ENCODE measurements at places on chromosomes 5 and 9. TPM values are rescaled to one million over a fixed set of nuclear protein-coding genes. Genes with fewer than 3 reads are reported as not detected.

Gene ANGPTL2
- total RNA-seq, result not detected

Gene ADAMTS13
- 2.4 TPM for total RNA-seq

Gene TMEM161B
- 22.9 TPM for total RNA-seq

Gene CEL
- total RNA-seq, result 0.88 TPM

Gene OR1J2
- total RNA-seq, result not detected

GRCh38 chr5:65142511-65143011, 339.2 kb downstream of the ADAMTS6 start:
- DNase-seq, result no peak

- no peak for DNase-seq
These were observed 2.5 kb downstream of the IL11RA start for GRCh38 chr9:34654323-34655051.

- no peak for DNase-seq
These were observed 53.7 kb upstream of the PIP5K1B start for GRCh38 chr9:68651280-68651893.

DNA sequence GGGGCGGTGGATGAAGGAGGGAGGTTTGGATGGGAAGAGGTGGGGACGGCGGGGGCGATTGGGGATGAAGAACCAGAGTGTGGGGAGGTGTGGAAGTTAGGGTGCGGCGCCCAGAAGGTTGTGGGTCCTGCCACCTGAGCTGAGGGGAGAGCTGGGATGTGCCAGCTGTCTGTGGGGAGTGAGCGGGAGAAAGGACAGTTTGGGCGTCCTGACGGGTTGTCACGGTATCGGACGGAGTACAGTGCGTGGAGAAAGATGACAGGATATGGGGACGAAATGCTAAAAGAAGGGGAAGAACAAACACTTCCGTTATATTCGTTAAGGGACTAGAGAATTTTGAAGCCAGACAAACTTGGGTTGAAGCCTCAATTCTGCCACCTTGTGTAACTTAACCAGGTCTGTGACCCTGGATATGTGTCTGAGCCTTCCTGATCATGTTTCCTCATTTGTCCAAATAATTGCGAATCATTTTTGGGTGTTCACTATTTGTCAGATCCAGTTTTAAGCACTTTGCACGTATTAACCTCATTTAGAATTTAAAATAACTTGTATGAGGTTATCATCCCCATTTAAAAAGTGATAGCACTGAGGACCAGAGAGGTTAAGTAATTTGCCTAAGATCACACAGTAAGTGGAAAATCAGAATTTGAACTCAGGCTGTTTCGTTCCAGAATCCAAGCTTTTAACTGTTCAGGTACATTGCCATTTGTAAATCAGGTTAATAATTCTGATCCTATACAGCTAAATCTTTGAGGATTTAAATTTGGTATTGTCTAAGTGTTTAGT, 689 bp downstream of the CNTRL start:
- no peak for DNase-seq

DNA sequence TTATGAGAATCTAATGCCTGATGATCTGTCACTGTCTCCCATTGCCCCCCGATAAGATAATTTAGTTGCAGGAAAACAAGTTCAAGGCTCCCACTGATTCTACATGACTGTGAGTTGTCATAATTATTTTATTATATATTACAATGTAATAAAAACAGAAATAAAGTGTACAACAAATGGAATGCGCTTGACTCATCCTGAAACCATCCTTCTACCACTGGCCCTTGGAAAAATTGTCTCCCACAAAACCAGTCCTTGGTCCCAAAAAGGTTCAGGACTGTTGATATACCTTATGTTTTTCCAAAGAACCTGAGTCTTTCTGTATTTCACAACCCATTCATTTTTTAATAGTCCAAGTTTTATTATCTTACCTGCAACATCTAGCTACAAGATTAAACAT, 403.5 kb downstream of the TAF11L14 start:
- DNase-seq, result no peak

- DNase-seq, result no peak
These were observed 71.0 kb downstream of the MED10 start for GRCh38 chr5:6307304-6307703.

DNA sequence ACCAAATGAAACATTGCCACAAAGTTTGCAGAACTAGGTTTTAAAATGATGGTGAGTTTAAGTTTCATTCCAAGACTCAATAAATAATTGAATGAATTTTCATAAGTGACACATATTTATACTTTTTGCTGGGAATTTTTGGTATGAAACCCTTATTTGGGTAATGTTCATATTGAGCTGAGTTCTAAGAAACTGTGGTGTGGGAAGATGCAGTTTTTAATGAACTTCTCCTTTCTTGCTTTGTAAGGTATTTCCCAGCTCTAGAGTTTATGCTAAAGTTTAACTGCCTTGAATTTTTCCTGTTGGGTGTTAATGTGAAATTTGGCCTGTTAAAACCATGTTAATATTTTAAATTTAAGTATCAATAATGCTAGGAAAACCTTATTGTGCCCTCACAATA, 15.1 kb downstream of the RABGAP1 start:
- no peak for DNase-seq

DNA sequence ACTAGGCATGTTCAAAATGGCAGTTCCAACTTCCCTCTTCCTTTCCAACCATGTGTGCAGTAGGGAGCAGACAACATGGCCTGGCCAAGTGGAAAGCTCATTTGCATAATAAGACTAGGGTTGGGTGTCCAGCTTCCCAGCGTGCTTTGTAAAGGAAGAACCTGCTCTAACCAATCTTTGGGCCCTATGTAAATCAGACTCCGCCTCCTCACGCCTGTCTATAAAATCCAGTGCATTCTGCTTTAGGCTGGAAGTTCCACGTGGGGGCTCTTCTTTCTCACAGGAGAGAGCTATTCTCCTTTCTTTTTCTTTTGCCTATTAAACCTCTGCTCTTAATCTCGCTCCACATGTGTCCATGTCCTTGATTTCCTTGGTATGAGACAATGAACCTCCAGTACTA, 83.4 kb downstream of the GCNT1 start:
- DNase-seq, result no peak

DNA sequence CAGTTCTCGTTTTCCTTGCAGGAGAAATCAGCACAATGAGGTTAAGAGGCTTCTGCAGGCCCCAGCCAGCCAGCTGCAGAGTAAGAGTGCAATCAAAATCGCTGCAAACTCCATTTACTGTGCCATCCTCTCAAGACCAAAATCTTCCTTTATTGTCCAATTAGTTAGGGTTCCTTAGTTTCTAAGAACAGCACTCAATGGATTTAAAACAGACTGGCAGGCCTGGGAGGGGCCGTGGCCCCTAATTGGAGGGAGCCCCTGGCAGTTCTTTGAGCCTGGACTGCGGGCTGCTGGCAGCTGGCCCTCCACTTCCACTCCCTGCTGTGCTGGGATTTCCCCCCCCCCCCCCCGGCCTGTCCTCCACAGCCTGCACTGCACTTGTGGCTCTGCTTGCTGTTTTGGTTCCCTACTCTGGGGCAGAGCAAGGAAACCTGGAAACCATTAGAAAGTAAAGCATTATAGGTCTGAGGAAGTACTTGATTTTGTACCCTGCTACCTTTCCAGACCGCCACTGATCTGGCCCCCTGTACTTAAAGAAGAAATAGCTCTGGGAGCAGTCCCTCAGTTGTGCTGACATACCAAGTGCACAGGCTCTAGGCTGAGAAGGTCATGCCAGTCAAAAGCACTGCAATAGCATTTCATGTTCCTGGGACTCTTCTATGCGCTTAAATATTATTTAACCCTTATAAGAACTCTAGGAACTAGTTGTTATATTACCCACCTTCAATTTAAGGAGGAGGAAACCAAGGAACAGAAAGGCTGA, 129.0 kb downstream of the APBA1 start:
- no peak for DNase-seq

- no peak for DNase-seq
These were observed 147.1 kb downstream of the ZNF608 start for GRCh38 chr5:124599028-124599973.

GRCh38 chr9:135657416-135657815, 5.7 kb upstream of the LCN9 start:
- no peak for DNase-seq

DNA sequence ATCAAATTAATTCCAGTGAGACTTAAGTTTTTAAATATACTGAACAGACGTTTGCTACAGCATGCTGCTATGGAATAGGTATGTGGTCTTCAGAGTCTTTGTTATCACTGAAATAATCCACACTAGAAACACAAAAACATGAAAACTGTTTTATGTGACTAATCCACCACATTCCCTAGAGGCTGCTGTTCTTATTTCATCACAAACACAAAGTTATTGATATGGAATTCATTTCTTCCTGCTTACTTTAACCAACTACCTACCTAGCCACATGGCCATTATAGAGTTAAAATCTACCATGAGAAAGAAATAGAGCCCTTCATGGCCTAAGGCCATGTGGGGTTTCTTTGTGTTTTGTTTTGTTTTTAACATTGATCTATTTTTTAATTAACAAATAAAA, 232.3 kb upstream of the PTGER4 start:
- DNase-seq, result no peak

Data from activated CD4-positive, alpha-beta memory T cell treated with anti-CD3 and anti-CD28 coated beads for 36 hours (primary cell).